Esophagus mucosa (tissue), 1 donor: ENCODE measurements at places on chromosomes 2 and 18. TPM values are rescaled to one million over a fixed set of nuclear protein-coding genes. Genes with fewer than 3 reads are reported as not detected.
A peak's percentile ranks its signal among the peaks of the same experiment; 100 is the strongest.

DNA sequence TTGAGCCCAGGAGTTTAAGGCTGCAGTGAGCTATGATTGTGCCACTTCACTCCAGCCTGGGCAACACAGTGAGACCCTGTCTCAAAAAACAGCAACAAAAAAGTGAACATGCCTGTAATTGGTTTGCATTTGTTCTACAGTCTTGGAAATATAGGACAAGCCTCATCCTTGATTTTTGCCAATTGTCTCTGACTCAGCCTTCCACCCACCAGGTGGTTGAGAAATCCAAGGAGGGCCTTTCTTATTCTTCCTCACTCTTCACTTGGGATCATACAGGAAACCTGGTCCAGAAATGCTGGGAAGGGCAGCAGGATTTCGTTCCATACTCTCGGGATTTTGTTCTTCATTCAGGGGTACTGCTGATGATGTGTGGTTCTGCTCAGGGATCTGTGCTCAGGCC, 94.6 kb downstream of the CDC42EP3 start:
- no peak for ATAC-seq

The MXD1 gene
- total RNA-seq, result 155 TPM

- peak; percentile 35 for ATAC-seq
These were observed 22.2 kb upstream of the TXNL4A start for GRCh38 chr18:80010551-80010906.

DNA sequence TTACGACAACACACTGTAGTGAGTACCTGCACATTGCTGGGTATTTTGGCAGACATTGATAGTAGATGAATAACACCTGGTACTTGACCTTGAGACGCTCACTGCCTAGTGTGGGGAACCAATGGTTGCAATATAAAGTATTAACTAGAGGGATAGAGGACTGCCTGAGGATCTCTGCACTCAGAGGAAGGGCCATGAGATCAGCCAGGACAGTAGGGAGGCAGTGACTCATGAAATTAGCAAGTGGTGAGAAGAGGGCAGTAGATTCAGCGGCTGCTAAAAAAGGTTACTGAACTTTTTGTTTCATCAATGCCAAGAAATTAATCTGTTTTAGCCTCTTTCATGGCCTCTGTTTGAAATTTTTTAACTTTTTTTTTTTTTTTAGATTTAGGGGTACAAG, 250.8 kb upstream of the TCF4 start:
- ATAC-seq, result no peak

DNA sequence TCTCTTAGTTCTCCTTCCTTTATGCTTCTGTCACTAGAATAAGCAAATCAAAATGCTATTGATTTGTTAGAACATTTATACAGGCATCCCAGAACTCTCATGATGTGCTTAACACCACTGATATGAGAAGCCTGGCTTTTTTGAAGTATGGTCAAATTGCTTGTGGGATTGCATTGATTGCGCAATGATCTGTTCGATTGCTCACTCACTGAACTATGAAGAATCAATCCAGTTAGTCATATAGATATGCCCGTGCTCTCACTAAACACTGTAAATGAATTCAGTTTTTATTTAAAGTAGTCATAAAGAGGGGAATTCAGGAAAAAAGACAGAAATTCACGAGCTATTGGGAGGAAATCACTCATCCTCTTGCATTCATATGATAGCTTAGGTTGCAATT, 1237.8 kb downstream of the SUCLG1 start:
- ATAC-seq, result no peak

DNA sequence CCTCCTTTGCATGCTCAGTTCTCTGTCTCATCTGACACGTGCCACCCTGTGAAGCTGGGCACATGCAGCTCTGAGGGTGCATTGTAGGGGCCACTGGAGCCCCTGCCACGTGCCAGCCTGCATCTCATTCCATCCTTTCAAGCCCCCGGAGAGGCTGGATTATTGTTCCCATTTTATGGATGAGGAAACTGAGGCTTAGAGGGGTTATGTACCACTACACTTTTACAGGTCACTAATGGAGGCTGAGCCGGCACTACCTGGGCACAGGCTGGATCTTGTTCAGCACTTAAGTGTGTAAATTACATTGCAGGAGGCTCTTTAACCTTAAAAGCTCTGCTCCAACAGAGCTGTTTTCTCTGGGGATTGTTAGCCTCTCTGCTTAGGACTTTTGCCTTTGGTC, 47.5 kb downstream of the KCNIP3 start:
- no peak for ATAC-seq

DNA sequence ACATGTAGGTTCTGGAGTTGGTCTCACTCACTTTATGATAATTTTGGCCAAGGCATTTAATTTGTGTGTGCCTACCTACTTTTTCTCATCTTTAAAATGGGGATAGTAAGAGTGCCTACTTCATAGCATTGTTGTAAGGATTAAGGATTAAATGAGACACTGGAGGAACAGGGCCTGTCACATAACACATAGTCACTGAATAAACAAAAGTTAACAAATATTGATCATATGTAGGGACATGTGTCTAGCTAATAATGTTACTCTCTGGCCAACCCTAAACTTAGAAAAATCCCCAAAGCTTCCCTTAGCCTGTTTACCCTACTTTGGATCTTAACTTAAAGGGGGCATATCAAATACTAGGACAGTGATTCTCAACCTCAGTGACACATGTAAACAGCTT, 169.9 kb downstream of the MYO1B start:
- ATAC-seq, result peak; percentile 63

GRCh38 chr2:3585261-3586109, 9.4 kb upstream of the COLEC11 start:
- ATAC-seq, result peak; percentile 53

DNA sequence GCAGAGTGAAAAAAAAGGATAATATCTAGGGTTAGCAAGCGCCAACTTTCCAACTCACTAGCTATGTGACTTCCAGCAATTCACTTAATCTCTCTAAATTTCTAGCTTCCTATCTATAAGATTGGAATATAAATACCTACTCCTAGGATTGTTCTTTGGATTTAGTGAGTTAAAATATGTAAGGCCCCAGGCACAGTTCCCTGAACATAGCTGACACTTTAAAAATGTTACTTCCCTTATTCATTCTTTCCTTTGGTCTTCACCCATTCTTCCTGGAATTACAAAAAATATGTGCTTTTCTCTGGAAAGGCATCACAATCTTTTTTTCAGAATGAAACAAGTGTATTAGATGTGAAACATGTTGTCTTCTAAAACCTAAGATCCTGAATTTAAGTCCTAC, 365.7 kb downstream of the RBM43 start:
- ATAC-seq, result no peak

The AQP4 gene
- total RNA-seq, result 0.08 TPM

DNA sequence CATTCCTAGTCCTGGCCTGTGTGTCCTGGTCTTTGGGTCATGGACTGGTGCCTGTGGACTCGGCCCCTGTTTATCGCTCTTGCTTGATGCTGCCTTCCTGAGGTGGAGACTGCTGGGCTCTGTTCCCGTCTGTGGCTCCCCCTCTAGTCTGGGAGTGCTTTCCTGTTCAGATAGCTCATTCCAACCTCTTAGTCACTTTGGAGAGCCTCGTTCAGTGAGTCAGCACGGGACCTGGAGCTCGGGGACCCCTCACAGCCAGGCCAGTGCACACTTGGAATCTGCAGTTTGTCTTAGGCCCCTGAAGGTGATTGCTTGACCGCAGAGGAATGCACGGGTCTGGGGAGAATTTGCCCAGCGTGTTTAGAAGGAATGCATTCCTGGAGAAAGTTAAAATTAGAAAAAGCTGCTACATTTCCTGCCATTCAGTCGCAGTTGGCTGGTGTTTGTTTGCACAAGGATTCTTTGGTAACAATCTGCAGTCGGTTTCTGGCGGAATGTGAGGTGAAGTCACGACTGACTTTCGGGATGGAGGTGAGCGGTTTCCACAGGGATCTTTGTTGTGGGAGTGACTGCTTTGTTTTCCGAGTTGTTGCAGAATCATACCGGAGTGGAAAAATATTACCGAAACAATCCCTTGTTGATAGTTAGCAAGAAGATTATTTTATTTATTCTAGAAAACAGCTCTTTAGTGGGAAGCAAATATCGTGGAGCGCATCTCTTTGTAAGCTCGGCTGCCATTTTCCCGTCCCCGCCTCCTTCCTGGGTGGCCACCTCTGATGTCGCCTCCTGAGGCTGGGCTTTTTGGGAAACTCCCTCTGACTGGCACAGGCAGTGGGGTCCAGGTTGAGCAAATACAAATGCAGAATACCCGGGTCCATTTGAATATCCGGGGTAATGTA, 29.6 kb downstream of the SH3BP4 start:
- peak; percentile 82 for ATAC-seq

The CFAP221 gene
- total RNA-seq, result not detected

DNA sequence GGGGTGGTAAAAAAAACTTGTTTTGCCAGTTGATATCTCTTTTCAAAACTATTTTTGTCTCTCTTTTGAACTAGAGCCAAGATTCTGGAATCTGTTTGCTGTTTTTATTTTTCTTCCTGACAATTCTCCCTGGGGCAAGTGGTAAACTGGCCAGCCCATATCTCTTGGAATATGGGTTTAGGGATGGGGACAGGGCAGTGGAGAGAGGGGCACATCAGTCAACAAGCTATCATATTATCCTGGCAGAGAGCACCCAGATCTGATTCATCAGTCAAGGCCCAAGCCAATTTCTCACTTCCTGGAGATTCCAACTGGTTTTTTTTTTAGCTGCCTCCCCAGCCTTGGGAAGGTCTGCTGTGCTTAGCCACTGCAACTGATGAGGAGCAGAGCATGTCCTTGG, 52.3 kb downstream of the ARHGAP28 start:
- ATAC-seq, result peak; percentile 30

The POTEC gene
- not detected for total RNA-seq

The IL36G gene
- total RNA-seq, result 27.4 TPM

GRCh38 chr2:179049203-179049545, 763 bp downstream of the CCDC141 start:
- ATAC-seq, result no peak

DNA sequence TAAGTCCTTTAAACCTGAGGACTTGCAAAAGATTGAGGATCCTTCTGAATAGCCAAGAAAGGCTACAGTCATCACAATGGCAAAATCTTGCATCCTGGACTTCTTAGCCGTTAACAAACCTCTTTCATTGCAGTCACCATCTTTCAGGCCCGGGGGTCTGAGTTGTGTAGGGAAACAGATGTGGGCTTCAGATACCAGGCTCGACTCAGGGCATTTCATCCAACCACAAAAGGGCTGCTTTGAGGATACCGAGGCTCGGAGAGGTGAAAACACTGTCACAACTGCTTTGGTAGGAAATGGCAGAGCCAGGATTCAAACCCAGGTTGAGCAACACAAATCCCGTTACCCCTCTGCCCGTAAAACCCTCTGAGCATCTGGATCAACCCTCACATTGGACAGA, 147.4 kb downstream of the TFCP2L1 start:
- no peak for ATAC-seq

GRCh38 chr18:2442726-2443275, 128.5 kb downstream of the METTL4 start:
- peak; percentile 72 for ATAC-seq

GRCh38 chr2:16035747-16036745, 95.7 kb downstream of the MYCN start:
- no peak for ATAC-seq

The CD207 gene
- total RNA-seq, result not detected

GRCh38 chr2:5352286-5352685, 339.9 kb upstream of the SOX11 start:
- no peak for ATAC-seq

DNA sequence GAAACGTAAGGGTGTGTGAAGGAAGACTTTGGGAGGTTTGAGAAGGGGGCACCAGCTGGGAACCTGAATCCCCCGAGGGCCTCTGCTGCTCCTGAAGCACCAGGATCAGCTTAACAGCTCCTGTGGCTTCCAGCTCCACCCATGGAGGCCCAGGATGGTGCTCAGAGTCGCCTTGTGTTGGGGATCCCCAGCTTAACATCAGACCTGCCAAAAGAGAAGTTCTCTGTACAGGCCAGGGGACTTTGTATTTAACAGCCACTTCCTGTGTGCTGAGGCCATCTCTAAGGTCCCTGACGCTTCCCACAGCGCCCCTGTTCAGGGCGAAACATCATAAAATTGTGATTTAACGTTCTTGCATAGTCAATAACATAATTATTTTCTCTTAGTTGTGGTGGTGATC, 77.5 kb downstream of the NCK2 start:
- ATAC-seq, result peak; percentile 19

GRCh38 chr2:154280543-154280942, 408.8 kb downstream of the GALNT13 start:
- no peak for ATAC-seq

GRCh38 chr2:120029672-120030640, 17.1 kb downstream of the EPB41L5 start:
- no peak for ATAC-seq

DNA sequence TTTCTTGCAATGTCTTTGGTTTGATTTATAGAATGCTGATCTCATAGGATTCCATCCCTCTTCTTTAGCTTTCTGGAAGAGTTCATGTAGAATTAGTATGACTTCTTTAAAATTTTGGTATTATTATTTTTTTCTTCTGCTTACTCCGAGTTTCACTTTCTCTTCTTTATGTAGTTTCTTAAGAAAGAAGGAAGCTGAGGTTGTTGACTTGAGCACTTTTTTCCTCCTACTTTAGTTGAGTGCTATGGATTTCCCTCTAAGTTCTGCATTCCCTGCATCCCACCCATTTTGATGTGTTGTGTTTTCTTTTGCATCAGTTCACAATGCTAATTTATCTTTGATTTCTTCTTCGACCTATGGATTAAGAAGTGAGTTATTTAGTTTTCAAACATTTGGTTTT, 78.9 kb upstream of the SPRED2 start:
- ATAC-seq, result no peak

DNA sequence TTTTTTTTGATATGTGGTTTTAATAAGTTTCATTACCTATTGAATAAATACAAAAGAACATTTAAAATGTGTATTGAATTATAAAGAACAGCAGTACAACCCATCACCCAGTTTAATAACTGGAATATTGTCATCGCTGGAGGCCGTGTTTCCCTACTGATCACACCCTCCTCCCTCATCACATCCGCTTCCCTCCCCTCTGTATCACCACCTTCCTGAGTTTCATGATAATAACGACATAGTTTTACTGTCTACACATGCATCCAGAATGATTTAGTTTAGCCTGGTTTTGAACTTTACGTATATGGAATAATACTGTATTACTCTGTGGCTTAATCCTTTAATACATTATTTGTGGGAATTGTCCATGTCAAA, 2.1 kb downstream of the SERPINB8 start:
- no peak for ATAC-seq

DNA sequence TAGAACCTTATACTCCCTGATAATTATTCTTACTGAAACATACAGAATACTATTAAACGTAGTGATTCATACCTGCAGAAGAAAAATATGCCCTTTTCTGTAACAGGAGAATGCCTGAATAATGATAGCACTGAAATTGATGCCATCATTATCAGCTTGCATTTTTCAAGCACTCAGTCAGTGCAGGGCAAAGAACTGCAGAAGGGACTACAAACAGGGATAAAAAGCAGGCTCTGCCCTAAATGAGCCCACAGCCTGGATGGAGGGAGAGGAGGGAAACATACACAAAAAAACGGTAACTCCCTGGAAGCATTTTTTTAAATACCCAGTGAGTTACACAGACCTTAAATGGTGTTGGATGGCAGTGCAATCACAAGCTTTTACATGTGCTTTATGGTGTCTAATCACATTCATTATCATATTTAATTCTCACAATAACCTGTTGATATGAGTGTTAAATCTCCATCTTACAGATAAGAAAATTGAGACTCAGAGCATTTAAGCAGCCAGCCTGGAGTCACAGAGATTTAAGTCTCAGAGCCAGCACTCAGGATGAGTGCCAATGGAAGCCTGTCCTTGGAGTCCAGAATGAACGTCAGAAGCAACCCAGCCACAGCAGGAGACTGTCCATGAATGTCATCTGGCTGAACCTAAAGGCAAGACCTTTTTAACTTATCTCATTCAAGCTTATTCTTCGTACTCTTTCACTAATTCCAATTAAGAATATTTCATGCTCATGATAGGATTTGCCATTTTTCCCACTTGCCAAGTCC, 139.3 kb upstream of the CTNNA2 start:
- ATAC-seq, result no peak

The MAPRE3 gene
- total RNA-seq, result 6.9 TPM
